ENCODE measurements at places on chromosomes 7 and 10.

- no peak for DNase-seq
Observed at GRCh38 chr10:125983656-125984055, 87.3 kb downstream of the FANK1 start.

DNA sequence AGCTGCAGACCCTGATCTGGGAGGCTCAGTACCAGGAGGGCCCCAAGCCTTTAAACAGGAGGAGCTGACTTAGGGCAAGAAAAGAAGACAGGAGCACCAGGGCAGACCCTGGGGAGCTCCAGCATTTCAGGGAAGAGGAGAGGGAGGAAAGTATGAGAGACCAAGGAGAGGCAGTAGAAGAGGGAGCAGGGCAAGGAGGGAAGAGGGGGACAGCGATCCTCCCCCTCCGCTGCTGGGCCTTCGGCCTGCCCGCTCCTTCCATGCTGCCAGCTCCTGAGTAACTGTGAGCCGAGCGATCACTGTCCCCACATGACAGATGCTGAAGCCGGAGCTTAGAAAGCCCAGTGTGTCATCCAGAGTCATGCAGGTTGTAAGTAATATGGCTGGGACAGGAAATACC lies 65.9 kb downstream of the ALOX5 start:
- DNase-seq = no peak

- no peak for DNase-seq
Observed at GRCh38 chr10:93138113-93138870, 64.6 kb downstream of the CYP26A1 start.

- no peak for DNase-seq
Observed at GRCh38 chr10:126262233-126262838, 125.9 kb downstream of the ADAM12 start.

GRCh38 chr10:11691319-11691755 lies 50.8 kb upstream of the ECHDC3 start:
- DNase-seq = no peak

All from effector memory CD8-positive, alpha-beta T cell (primary cell).